NK-92 treated with Interleukin-12 subunit alpha and Interleukin-12 subunit beta, amount 100 ng/mL, for 24 hours (cell line): ENCODE measurements at places on chromosomes 13 and 19.
A peak's percentile ranks its signal among the peaks of the same experiment; 100 is the strongest.

DNA sequence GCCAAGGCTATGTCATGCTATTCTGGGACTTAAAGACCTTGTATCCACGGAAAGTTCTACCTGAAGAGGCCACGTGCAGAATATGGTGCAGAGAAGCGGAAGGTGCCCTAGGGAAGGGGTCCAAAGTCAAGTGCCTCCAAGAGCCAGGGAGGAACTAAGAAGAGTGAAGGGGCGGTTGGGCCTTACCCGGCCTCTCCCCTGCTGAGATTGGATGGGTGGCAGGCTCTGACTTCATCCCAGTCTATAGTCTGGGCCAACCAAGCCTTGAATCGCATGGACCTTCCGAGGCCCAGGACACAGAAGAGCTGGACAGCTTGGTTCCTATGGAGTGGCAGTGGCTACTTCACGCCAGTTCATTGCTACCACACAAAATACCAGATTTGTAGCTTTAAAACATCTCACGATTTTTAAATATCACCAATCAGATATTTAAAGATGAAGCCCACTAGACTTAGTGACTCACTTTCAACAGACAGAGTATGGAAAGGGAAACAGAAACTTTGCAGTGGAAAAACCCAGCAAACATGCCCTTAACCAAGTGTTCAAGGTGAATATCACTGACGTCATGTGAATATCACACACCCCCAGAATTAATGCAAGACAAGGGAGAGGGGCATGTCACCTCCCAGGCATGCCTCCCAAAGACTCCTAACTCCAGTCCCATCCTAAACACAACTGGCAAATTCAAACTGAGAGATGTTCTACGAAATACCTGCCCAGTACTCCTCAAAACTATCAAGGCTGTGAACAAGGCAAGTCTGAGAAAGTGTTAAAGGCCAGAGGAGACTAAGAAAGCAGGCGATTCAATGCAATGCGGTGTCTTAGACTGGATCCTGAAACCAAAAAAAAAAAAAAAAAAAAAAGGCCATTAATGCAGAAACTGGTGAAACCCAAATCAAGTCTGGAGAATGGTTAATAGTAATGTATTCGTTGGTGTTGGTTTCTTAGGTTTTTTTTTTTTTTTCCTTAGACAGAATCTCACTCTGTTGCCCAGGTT is 10.2 kb downstream of the C19orf12 start:
- DNase-seq, result no peak

DNA sequence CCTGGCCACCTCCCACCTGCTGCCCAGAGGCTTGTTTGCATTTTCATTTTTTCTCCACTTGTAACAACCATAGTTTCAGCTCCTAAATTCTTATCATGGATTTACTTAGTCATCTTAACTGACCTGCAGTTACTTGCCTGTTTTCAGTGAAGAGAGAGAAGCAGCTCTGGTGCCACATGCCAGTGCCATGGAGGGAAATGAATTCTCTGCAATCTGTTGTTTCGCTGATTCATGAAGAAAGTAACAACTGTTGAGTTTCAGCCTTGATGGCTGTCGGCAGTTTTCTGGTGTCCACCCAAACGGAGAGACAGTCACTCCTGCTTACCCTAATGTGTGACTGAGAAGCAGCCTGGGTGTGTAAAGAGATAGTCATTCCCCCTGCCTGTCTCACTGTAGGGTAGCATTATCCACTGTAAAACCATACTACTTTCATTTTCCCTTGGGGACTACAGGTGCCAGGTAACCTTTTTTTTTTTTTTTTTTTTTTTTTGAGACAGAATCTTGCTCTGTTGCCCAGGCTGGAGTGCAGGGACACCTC is 116.1 kb downstream of the DNAJC3 start:
- DNase-seq, result no peak

GRCh38 chr19:18016209-18016910 is 8.4 kb downstream of the ARRDC2 start:
- DNase-seq, result no peak

DNA sequence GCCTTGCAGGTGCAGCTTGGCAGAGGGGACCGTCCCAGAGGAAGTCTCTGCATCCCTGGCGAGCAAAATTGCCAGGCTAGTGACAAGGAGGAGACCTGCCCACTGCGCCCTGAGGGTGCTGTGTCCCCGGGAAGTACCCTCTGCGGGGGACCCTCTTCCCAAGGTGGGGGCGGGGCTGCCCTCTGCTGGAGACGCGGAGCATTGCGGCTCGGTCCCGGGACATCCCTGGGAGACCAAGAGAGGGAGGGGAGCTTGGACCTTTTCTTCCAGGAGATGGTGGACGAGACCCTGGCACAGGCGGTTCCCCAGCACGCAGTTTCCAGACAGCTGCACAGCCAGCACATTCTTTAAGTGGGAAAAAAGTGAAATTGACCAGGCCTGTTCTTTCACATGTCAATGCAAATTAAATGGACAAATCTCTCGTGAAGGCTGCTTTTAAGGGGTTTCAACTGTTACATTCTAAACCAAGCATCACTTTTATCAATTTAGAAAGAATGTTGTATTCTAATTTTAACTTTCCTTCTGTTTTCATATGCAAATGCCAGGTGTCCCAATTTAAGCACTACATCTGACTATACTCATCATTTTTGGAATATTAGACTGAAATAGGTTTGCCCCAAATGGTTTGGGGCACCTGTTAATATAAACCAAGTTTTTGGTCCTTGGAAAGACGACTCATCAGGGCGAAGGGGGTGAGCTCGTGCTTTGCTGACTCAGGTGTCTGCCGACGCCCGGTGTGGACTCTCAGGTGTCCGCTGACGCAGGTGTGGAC is 60.7 kb downstream of the MCF2L start:
- no peak for DNase-seq

GRCh38 chr19:30857388-30857787 is 485.2 kb downstream of the ZNF536 start:
- DNase-seq, result no peak

DNA sequence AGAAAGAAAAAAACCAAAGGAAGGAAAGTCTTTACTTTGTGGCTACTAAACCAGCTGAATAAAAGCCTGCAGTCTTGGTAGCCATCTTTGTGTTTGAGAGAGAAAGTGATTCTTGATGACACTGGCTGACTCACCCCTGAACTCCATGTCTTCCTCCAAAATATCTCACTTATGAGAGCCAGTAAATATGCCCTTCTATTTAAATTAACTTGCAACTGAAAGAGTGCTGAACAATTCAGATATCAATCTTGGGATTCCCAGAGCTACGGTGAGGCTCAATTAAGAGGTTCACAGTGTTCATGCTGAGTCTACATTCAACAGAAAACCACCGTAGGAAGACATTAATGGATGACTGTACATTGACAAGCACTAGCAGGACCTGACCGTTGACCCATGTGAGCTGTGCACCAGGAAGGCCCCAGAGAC is 57.9 kb downstream of the KCTD12 start:
- DNase-seq, result no peak

DNA sequence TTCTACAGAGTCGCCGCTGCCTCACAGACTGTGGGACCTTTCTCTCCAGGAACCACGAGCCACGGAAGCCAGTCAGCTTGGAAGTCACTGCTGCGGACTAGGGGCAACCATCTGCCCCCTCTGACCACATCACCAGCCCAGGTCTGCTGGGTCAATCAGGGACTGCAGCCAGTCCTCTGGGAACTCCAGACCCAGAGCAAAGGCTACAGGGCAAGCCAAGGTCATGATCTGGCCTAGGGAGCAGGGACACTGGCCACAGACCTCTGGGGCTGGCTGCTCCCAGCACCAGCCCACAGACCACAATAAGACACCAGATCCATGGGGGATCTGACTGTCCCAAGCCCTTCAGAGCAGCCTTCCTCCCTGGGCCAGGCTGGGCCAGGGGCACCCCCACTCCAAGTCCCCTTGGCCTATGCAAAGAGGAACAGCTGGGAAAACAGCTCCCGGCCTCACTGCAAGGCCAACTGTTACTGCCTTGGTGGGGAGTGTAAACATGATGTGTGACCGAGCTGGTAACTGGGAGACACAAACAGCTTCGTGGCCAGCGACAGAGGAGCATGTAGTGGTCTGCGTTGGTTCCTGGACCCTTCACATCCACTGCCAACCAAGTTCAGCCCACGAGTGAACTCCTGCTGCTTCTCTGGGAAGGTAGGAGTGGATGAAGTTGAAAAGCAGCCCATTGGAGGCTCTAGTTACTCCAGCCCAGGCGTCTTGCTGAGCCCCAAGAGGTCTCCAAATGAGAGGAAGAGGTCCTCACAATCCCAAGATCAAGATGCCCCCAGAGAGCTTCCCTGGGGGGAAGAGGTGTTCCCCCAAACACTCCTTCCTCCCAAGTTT is 1.5 kb downstream of the AKT2 start:
- no peak for DNase-seq

DNA sequence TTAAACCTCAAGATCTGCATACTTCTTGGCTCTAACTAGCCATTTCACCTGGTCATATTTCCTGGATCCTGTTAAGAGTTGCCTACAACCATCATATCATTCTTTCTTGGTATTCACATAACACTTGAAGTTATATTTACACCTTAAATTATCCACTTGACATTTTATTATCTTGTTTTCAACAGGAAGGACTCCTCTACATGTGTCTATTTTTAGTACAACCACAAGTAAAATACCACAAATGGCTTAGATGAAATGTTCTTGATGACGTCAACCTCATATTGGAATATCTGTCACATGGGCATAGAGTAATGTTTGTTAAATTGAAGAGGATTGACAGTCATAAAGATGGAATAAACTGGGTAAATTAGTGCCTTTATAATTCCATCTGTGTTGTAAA is 9.4 kb downstream of the PCDH20 start:
- no peak for DNase-seq

DNA sequence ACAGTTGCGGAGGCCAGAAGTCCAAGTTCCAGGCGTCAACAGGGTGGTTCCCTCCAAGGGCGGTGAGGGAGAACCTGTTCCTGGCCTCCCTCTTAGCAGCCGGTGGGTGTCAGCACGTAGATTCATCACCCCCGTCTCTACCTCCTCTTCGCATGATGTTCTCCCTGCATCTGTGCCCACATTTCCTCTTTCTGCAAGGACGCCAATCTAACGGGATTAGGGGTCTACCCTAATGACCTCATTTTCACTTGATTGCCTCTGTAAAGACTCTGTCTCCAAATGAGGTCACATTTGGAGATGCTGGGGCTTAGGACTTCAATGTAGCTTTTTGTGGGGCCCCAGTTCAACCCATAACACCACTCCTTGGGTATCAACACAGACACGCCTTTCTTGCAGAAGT is 38.5 kb downstream of the DPF1 start:
- no peak for DNase-seq

DNA sequence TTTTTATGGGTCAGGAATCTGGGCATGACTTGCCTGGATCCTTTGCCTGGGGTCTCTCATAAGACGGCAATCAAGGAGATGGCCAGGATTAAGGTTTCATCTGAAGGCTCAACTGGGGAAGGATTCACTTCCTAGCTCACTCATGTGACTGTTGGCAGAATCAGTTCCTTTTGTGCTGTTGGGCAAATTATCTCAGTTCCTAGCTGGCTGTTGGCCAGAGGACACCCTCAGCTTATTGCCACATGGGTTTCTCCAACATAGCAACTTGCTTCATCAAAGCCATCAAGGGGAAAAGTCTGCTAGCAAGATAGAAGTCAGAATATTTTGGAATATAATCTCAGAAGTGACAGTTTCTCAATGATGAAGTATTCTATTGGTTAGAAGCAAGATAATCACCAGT is 12.2 kb upstream of the EVI5L start:
- DNase-seq, result no peak

DNA sequence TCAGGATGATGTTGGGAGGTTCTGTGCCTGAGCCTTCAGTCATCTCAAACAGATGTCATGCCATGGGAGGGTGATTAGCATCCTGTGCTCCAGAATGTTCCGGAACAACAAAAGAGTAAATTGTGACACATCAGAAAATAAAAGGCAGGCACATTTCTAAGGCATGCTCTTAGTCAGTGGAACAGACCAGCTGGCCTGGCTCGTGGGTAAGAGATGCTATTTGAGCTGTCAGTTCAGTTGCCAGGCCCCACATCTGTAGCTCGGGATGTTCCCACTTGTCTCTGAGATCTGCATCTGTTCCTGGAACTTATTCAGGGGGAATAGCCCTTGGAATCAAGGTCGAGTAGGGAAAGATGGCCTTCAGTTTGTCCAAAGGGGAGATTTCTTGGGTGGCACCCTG is 26.0 kb downstream of the OLFM4 start:
- DNase-seq, result no peak

- no peak for DNase-seq
Observed at GRCh38 chr13:113557013-113557412, 27.5 kb upstream of the TFDP1 start.

GRCh38 chr13:90302107-90302506 is 1045.4 kb upstream of the MIR17HG start:
- DNase-seq, result no peak

GRCh38 chr19:48271531-48272151 is 1.8 kb downstream of the ZNF114 start:
- DNase-seq, result no peak

DNA sequence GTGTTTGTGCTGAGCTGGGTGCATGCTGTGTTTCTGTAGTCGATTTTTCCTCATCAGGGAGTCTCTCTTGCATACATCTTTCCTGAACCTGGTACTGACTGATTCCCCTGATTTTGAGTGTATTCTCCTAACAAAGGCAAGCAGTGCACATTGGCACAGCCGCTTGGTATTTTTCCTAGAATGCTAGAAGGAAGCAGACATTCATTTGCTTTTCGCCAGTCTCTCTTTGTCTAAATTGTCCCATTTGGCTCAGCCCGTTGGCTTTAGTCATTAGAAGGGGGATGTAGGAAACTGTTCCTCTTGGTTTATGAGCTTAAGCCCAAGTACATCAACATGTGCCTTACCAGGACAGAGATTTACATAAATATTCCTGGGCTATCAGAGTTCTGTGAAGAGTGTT is 266.1 kb upstream of the TMTC4 start:
- no peak for DNase-seq

DNA sequence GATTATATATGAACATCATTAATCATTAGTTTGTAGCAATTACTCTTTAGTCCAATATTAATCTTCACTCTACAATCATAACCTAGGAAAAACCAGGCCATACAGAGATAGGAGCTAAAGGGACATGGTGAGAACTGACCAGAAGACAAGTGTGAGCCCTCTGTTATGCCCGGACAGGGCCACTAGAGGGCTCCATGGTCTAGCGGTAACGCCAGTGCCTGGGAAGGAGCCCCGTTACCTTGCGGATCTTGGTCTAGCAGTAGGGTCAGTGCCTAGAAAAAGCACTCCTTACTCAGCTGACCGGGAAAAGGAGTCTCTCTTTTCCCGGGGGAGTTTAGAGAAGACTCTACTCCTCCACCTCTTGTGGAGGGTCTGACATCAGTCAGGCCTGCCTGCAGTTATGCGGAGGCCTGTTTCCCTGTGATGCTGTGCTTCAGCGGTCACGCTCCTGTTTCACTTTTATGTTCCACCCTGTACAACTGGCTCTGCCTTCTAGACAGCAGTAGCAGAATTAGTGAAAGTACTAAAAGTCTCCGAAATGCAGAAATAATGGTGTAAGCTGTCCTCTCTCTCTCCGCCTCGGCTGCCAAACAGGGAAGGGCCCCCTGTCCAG is 13.8 kb downstream of the OR7D4 start:
- DNase-seq, result peak; percentile 34

GRCh38 chr13:114081761-114082681 is 50.4 kb downstream of the RASA3 start:
- no peak for DNase-seq

GRCh38 chr13:90498816-90499215 is 848.7 kb upstream of the MIR17HG start:
- no peak for DNase-seq
